ENCODE measurements at places on chromosomes 16 and 17.

DNA sequence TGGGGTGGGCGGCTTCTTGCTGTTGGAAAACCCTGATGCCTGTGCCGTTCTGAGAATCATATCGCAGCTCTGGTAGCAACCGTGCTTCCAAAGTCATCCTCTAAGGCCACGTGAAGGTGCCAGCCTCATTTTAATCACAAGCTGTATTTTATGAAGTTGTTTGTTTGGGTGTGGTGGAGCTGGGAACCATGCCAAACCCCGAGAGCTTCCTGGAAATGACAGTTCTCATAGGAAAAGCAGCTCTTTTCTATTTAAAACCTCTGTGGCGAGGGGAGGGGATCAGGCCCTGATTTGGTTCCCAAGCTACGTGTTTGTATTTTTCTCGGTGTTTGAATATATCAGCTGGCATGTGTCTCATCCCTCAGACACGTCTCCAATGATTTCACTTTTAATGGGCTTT is 21.7 kb downstream of the KNOP1 start:
- DNase-seq = peak; percentile 71

DNA sequence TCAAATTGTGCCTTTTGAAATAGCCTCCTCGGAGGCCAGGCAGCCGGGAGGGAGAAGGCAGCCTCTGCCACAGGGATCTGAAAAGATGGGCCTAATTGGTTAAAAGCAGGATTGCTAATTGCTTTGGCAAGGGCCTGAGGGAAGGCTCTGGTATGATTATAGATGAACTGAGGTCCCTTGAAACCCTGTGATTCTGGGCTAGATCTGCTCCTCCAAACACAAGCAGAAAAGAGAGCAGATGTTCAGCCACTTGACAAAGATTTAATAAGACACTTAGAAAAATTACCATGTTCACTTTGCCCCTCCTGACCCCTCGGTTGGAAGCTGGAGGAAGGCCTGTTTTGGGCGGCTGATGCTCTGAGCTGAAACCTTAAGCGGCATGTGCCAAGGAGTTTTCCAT is 209.5 kb upstream of the MPHOSPH6 start:
- DNase-seq = no peak

DNA sequence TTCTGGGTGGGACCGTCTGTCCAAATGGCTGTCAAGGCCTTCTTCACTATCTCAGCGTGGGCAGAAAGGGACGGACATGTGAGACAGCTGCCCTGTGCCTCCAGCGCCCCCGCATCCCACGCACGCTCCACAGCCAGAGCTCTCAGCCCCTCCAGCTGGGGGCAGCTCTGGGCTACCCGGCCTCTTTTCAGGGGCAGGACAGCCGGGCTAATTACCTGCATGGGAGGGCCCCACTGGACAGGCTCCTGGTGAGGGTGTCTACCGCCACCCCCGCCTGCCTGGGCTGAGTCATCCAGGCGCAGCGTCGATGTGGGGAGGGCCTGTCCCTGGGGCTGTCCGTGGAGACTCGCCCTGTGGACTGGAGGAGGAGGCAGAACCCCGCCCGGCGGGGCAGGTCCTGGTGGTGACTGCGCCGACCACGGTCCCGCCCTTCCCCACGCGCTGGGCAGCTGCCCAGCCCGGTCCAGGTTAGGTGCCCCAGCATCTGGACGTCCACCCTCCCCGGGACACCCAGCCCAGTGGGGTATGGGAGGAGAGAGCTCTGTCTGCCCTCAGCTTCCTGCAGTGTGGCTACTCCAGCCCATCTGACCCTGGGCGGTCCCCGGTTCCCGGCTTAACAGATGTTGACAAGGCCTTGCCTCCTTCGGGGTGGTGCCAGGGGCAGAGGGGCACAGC is 5.9 kb upstream of the METRNL start:
- no peak for DNase-seq

- DNase-seq = no peak
These were observed 38.9 kb downstream of the PEMT start for GRCh38 chr17:17552351-17553216.

All from uterus (tissue), 4 donors.